ENCODE measurements at places on chromosomes 4 and X.

- no peak for DNase-seq
Measured at GRCh38 chrX:50100188-50100587, 100.6 kb downstream of the AKAP4 start.

DNA sequence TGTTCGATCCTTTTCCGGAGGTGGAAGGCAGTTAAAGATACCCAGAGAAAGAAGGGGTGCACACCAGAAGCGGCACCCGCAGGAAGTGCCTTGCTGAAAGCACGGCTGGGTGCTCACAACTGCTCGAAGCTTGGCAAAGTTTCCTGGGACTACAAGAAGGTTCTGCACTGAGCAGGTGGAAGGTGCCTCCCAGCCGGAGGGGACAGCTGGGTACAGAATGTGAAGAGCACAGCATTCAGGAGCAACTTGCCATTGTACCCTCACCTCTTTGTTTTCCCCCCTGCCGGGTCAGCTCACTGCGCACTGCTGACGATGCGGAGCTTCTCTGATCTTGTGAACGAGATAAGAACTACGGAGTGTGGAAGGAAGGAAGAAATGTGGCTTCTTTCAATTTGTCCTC, 289.2 kb downstream of the FBXW7 start:
- no peak for DNase-seq

DNA sequence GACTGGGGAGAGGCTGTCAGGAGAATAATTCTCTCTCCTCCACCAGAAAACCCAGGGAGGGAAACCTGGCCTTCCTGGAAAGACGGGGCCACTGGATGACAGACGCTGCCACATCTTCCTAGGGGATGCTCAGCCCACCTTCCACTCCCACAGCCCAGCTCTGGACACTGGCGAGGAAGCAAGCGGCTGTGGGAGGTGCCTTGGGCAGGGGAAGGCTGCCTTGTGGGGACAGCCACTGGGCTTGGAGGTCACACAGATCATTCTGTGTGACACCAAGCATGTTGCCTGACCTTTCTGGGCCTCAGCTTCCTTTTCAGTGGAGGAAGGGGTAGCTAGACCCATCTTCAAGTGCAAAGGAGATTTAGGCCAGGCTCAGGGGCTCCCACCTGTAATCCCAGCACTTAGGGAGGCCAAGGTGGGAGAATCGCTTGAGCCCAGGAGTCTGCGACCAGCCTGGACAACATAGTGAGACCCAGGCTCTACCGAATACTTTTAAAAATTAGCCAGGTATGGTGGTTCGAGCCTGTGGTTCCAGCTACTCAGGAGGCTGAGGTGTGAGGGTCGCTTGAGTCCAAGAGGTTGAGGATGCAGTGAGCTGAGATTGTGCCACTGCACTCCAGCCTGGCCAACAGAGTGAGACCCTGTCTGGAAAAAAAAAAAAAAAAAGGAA, 9.8 kb upstream of the MSX1 start:
- no peak for DNase-seq

GRCh38 chrX:2284601-2285000, 216.2 kb downstream of the DHRSX start:
- no peak for DNase-seq

DNA sequence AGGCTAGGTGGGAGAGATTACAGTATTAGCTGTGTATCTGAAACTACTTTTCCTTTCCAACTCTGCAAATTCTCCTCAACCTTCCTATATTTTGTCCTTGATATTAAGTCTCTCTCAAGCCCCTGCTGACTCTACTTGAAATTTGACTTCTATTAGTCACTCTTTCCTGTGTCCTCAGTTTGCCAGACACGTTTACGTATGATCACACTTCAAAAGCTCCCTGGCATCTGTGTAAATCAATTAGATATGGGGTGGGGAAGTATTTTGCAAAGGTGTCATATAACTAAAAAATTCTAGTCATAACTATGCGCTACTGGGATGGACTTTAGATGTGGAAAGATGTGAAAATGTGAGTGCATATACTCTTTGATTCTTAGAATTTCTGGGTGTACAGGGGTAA, 67.4 kb upstream of the ARHGAP24 start:
- no peak for DNase-seq

DNA sequence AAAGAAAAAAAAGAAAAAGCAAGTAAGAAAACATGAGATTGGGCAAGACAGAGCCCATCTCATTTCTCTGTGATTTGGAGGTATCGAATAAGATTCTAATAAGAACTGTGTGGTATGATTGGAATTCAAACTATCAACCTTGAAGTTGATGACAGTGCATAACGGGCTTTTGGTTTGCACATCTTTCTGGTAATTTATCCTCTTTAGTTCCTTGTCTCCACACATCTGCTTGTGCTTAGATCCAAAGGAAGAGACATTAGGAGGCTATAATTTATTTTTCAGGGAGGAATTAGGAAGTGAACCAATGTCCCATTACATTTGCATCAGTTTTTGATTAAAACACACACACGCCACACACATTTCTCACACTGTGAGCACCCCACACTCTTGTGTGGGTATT, 149.9 kb downstream of the ARSF start:
- DNase-seq = no peak

DNA sequence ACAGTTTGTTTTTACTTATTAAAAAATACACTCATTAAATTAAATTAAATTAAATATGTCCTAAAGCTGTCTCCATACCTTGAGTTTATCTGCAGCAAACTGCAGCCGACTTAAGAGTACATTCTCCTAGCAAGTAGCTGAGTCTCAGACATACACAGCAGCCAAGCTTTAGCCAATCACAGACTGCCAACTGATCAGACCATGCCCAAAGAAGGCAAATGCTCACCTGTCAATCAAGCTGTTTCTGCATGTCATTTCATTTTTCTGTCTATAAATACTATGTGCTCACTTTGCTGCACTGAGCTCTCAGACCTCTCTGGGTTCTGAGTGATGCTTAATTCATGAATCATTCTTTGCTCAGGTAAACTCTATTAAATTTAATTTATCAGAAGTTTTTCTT, 280.9 kb upstream of the EPHA5 start:
- DNase-seq = no peak

GRCh38 chr4:37445023-37445422, 200.5 kb downstream of the NWD2 start:
- no peak for DNase-seq

DNA sequence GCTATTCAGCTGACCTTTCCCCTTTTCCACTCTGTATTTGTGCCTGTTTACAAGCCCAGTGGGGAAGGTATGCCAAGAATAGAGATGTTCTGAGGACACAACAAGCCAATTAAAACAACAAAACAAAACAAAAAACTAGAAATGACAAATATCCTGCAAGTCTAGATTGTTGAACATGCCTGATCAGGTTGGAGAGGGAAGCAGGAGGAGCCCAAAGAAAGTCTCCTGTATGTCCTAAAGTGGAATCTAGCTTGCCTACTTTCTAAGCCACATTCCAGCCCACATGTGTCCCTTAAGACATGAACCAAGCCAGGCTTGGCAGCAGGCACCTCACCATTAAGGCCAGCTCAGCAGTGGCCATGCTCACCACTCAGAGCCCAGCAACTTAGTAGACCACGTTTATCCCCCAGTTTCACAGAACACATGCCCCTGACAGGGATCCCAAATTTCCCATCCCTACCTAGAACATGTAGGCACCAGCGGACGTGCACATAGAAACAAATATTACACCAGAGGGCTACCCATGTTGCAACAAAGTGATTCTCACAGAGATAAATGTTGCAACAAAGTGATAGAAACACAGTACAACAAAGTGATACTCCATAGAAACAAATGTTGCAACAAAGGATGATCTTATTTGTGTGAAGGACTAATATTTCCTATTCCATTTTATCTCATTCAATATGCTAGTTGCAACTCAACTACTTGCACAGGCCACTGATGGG, 48.3 kb downstream of the CD99L2 start:
- no peak for DNase-seq

DNA sequence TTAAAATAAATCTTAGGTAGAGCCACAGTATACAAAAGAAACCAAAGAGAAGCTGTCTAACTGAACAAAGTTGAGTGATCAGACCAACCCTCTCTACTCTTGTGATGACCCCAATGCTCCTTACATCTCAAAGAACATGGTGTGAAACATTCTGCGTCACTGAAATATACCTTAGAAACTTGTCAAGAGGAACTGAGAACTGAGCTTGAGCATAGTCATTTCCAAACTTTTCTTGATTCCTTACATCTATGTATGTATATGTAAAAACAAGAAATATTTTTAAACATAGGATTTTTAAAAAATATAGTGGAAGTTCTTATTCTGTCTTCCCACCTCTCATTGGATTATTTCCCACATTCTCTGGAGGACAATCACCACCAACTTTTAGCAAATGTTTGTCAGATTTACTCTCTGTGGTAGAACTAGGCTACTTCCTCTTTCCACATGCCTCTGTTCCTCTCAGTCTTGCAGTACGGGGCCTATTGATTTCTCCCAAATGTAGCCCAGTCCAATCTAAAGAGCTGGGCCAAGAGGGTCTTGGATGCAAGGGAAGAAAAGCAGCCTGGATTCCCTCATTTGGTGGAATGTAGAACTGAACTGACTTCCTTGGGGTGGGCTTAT, 98.2 kb upstream of the HHIP start:
- DNase-seq = no peak

DNA sequence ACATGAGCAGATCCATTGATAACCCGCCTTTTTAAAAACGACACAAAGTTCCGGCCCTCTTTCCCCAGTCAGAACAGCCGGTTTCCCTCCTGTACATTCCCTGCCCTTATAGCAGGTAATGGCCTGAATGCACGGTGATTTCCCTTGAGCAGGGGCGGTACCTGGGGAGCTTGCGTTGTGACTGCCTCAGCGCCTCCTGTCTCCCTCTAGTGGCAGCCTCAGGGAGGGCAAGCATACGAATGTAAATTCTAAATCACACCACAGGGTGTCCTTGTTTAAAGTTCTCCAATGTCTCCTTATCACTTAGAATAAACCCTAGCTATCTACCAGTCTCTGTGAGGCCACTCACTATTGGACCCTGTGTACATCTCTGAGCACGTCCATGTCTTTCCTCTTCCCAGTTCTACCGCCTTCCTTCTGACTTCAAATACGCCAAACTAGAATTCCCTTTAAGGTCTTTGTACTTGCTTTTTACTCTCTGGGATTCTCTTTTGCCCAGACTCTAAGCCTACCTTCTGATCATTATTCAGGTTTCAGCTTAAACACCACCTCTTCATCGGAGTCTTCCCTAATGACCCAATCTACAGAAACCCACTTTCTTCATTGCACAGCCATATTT, 18.4 kb upstream of the LDB2 start:
- peak; percentile 57 for DNase-seq

GRCh38 chr4:139599076-139599475, 43.1 kb upstream of the SETD7 start:
- DNase-seq = no peak

- no peak for DNase-seq
Measured at GRCh38 chr4:27007507-27007906, 146.9 kb downstream of the STIM2 start.

- DNase-seq = no peak
Measured at GRCh38 chr4:33961761-33962160, 2282.6 kb downstream of the ARAP2 start.

DNA sequence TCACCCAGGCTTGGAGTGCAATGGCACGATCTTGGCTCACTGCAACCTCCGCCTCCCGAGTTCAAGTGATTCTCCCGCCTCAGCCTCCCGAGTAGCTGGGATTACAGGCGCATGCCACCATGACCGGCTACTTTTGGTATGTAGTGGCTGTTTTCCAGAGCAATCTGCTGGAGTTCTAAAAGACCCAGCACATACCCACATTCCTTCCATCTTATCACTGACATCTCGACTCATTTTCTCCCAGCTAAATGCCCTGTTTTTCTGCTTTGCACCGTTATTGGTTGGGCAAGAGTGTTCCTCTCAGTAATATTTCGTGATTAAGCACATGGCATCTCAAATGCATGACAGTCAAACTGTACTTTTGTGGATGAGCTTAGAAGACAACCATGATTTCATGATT, 53.7 kb downstream of the PRKX start:
- DNase-seq = no peak

DNA sequence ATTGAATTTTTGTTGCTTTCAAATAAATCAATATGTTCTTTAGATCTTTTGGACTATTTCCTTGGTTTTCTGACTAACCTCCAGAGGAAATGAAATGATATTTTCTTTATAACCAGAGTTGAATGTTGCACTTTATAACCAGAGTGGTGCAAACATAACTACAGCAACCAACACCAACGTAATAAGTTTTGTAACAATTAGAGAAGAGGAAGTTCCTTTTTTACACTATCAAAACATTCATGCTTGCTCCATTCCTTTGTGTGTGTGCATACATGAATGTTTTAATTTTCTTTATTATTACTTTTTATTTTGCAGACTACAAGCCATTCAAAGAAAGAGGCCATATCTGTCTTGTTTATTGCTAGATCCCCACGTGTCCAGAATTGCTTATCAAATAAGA, 193.0 kb upstream of the PPP3CA start:
- DNase-seq = no peak

DNA sequence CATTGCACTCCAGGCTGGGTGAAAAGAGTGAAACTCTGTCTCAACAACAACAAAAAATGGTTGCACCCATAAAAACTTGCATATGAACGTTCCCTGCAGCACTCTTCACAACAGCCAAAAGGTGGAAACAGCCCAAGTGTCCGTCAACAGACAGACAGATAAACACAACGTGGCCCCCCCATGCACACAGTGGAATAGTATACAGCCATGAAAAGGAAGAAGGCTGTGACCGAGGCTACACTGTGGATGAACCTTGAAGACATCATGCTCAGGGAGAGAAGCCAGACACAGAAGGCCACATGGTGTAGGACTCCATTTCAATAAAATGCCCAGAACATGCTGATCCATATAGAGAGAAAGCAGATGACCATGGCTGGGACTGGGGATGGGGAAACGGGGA, 33.5 kb upstream of the ASMTL start:
- no peak for DNase-seq

DNA sequence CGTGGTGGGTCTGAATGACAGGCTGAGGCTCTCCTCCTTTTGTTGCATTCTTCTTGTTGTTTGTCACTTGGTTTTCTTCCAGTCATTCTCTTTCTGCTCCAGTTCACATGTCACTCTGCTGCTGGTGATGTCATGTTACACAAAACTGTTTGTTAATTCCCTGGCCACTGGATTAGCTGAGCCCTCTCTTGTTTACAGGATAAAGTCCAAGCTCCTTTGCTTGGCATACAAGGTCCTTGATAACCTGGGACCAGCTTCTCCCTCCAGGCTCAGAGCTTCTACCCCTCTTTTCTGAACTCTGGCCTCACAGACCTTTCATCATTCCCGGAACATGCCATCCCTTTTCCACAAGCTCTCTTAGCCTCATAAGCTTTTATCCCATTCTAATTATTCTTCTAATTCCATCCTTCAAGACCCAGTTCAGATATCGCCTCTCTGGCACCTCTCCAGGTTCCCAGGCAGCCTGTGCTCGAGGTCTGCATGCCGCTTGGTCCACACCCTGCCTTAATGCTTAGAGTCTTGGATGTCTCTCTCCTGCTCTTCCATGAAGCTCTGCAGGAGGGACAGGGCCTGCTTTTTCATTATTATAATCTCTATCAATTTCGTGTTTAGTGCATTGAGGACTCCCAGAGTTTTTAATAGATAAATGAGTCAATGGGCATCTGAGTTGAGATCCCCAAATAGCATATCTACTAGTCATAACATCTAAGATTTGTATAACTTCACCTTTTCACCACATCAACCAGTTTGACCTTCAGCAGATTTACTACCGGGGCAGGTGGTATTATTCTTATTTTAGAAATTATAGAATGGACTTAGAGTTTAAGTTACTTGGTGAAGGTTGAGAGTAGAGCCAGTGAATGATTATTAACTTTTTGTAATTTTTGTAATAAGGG, 98.7 kb downstream of the TMEM131L start:
- no peak for DNase-seq

- no peak for DNase-seq
Measured at GRCh38 chr4:157357887-157358286, 137.4 kb downstream of the GRIA2 start.

GRCh38 chrX:110280954-110281353, 36.9 kb downstream of the AMMECR1 start:
- no peak for DNase-seq
